Stimulated activated CD8-positive, alpha-beta memory T cell treated with anti-CD3 and anti-CD28 coated beads, Interleukin-15, amount 100 ng/mL, for 24 hours (primary cell): ENCODE measurements at places on chromosomes 3 and 15.

DNA sequence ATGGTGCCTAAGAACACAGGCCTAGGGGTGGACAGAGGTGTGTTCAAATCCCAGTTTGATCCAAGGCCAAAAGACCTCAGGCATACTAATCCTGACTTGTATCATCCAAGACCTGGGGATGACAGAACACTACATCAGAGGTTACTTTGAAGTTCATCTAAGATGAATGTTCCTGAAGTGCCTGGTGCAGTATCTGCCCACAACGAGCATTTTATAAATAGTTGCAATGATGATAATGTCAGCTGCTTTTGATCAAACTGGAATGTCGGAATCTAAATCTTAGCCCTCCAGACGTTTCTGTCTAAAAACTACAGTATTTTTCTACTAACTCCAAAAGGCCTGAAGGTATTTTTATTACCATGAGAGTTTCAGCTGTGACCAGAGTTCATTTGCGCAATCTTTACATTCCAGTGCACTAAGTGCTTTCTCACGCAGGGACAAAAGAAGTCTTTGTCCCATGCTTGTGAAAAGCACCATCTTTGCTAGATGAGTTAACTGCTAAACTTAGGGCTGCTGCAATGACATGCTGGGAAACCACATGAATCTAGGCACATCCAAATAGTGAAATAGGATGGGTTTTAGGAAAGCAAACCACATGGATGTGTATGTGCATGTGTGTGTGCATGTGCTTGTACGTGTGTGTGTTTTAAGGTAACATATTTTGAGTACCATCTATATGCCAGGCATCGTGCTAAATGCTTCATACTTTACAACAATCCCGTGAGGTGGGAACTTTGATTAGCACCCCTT lies 18.1 kb downstream of the ANXA2 start:
- DNase-seq = no peak

- DNase-seq = no peak
Measured at GRCh38 chr3:41198526-41198925, 779 bp upstream of the CTNNB1 start.

DNA sequence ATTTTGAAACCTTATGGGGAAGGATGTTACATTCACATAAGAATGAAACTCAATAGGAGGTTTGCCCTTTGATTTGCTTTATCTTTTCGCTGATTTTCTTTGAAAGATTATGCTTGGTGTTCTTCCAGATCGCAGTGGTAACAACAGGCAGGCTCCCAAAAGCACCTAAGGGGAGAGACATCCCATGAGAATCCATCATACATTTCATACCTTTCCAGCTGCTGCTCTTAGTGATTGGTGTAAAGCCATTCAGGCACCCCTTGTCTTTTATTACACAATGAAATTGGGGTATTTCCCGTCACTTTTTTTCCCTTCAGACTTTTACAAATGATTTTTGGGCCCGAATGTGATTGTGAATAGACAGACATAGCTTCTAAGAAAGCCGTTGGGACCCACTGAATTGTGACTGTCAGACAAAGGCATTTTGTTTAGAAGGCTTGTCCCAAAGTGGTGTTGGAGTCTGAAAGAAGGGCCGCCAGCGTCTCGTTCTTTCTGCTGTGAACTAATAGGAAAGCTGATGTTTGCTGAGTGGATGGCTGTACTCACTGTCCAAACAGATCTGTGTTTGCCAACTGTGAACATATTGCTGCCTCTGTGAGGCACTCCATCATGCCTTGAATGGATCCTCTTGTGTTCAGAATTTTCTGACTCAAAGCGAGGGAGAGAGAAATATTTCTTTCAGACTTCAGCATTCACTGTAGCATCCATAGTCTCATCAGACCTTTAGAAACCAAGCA lies 164.3 kb downstream of the FNDC3B start:
- no peak for DNase-seq

DNA sequence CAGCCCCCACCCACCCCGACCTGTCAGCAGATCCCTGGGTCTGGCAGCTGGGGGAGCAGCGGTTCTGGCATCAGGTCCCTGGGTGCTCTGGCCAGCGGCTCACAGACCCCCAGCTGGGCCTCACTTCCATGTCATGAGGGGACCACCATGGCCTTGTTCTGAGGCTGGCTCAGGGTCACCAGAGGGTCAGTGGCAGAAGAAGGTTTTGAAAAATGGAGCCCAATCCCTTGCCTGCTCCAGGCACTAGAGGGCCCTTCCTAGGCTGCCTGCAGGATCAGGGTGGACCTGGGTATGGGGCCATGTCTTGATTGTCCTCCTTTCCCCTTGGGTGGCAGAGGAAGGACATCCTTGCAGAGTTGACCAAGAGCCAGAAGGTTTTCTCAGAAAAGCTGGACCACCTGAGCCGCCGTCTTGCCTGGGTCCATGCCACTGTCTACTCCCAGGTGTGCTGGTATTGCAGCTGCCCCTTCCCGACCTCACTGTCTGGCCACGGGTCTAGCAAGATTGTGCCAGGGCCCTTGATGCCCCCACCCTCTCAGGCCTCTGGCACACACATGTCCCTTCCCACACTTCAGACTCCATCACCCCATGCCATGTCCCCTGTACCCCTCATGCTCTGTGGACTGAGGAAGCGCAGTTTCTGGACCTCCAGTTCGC lies 12.9 kb downstream of the AMIGO3 start:
- no peak for DNase-seq

- DNase-seq = no peak
Measured at GRCh38 chr15:99104788-99105513, at the start of gene SYNM. TSS of gene SYNM (plus strand) at chr15:99105080. CDS start at chr15:99105200, 120 bp downstream.

- DNase-seq = no peak
Measured at GRCh38 chr3:133991637-133992036, 38.1 kb downstream of the SLCO2A1 start.

DNA sequence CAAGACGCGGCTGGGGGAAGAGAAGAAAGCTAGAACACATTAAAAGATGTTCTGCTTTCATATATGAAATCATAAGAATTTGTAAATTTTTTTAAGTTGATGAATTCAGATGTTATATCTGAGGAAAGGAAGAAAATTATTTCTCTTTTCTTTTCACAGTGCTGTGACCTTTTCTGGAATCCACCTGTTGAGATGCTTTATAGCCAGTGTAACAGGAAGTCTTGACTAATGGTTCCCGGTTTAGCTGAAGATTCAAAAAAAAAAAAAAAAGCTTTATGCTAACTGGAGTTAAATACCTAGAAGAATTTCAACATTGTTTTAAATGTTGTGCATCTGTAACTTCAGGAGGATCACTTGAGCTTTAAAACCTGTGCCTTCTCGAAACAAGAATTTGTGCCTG lies 9.9 kb downstream of the GTPBP8 start:
- DNase-seq = no peak

DNA sequence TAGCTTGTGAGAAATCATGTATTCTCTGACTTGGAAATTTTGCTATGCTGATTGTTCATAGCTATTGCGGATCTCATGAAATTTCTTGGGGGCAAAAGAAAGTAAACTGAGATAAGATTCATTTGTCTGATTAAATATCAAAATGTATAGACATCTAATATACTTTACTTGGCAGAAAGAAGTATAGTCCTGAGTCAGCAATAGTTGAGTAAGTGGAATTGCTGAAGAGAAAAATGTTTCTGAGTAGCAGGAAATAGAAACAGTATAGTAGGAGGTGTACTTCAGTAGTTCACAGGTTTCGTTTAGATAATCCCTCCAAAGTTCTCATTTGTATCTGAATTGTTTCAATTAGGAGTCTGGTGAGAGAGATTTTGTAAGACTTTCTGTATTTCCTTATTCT lies 705.9 kb downstream of the MCTP2 start:
- DNase-seq = no peak

DNA sequence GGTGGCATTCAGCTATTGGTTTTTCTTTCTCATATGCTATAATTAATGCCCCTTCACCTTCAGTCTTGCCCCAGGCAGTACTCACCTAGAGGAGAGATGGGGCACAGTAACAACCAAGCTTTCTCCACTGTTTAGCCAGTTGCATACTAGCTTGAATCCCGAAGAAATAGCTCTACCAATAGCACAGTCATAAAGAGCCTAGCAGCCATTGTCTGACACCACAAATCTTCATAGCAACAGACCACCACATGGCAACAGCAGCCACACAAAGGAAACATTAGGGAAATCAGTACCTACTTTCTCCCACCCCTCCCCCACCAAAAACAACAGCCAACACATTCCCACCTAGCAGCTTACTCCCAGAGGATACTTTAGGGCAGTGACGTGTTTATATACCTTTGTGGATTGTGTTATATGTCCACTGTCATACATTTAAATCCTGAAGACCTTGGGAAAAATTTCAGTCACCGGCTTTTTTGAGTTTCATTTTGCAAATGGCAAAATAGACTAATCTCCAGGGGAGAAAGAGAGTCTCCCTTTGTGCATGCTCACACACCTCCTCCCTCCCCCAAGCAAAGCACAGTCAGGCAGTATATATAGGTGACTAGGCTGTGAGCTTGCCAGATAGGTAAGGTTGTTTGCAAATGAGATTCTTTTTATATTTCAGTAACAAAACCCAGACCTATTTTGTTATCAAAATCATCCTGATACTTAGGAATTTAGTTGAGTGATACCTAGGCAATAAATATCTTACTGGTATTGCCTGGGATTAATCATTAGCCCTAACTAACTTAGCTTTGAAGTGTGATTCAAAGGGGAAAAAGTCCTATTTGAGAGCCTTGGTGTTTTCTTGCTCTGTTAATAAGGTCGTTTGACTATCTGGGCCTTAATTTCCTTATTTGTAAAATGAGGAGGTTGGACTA lies 140.6 kb downstream of the RBPMS2 start:
- DNase-seq = no peak

- no peak for DNase-seq
Measured at GRCh38 chr3:148513096-148513543, 184.6 kb upstream of the AGTR1 start.

- DNase-seq = no peak
Measured at GRCh38 chr3:19959505-19959904, 12.6 kb downstream of the RAB5A start.

- DNase-seq = no peak
Measured at GRCh38 chr15:68644083-68644904, 65.5 kb downstream of the CORO2B start.

- no peak for DNase-seq
Measured at GRCh38 chr3:123783050-123783689, 101.0 kb downstream of the MYLK start.

- no peak for DNase-seq
Measured at GRCh38 chr15:74390647-74391288, 23.3 kb upstream of the CYP11A1 start.

GRCh38 chr3:138366006-138366759 lies 17.8 kb downstream of the MRAS start:
- DNase-seq = no peak

- no peak for DNase-seq
Measured at GRCh38 chr3:195175076-195175475, 95.9 kb downstream of the XXYLT1 start.
